ENCODE measurements at places on chromosomes 7 and 10.

DNA sequence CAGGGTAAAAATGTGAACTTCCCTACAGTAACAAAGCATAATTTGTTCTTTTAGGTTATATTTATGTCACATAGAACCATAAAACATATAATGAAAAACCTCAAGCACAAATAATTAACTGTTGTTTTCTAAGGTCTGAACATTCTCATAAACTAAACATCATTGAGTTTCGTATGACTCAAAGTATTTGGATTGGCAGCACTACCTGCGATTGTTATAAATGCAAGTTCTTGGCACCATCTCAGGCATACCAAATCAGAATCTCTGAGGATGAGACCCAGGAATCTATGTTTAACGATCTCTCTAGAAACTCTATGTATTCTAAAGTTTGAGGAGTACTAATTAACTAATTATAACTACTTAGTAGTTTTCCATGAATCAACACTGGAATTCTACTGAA lies 22.5 kb downstream of the ORC5 start:
- no peak for DNase-seq

DNA sequence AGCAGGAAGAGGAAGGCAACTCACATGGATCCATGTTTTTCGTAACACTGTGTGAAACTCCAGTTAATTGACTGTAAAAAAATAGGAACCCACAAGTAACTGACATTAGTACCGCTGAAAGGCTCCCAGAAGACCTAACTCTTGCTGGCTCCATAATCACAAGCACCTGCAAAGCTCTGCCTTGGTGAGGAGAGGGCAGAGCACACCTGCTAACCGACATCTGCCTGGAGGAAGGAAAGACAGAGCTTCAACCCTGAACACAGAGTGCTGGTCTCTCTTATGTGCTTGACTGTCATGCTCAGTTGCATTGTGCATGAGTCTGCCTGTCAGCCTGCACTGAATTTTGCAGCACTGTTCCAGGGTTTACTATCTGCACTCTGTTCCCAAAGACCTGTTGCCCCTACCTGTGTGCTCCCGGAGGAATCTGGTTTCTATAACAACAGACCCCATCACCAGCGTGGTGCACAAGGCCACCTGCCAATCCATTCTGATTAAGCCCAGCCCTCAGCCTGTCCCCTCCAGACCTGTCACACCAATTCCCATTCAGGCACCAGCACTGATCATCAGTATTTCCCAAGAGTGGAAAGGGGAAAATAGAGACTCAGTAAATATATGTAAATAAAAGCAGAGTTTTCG lies 63.1 kb upstream of the ANKRD1 start:
- no peak for DNase-seq

DNA sequence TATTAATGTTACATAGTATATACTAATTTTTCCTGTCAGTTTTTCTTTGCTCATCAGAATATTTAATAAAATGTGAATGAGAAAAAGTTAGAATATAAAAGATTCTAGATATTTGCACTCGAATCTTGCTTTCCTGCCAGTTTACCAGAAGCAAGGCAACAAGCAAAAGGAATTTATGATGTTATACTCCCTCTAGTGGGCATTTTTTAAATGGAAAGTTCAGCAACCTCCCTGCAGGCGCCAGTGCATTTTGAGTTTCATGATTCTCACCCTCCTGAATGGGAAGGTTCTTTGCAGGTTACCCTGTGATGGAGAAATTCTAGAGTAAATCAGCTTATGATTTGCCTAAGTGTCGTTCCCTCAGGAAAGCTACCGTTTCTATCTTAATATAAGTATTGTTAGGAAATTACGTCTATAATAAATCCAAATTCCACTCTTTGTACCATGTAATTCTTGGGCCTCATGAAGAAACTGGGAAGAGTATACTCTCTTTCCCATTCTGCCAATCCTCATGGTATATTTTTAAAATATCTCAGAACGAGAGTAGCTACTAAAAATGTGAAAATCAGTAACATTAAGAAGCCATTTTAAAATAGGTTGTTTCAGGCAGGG lies 350.0 kb downstream of the CRPPA start:
- DNase-seq: no peak

- DNase-seq: no peak
Measured at GRCh38 chr10:132129431-132129830, 57.3 kb upstream of the DPYSL4 start.

- no peak for DNase-seq
Measured at GRCh38 chr7:107742678-107743566, 1.0 kb upstream of the CBLL1 start.

DNA sequence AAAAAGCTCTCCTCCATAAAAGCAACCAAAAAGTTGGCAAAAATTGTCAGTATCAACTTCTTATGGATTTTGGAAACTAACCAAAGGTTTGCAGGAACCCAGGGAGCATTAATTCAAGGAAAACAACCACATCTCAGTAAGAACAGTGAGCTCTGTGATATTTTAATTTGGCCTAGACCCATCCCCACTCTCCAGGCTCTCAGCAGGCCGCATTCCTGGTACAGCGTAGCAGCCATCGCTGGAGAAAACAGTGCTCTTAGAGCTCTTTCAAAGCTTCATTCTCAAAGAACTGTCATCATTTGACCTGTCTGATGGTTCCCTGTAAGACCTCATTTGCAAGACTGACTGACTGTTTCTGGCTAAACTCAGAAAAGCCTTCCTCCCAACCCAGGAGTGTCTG lies 81.9 kb downstream of the NUDCD3 start:
- no peak for DNase-seq

GRCh38 chr10:101260764-101261481 lies 31.7 kb upstream of the LBX1 start:
- no peak for DNase-seq

- no peak for DNase-seq
Measured at GRCh38 chr10:81873932-81874816, 820 bp upstream of the NRG3 start.

GRCh38 chr10:79003183-79004100 lies 65.3 kb upstream of the ZMIZ1 start:
- no peak for DNase-seq

DNA sequence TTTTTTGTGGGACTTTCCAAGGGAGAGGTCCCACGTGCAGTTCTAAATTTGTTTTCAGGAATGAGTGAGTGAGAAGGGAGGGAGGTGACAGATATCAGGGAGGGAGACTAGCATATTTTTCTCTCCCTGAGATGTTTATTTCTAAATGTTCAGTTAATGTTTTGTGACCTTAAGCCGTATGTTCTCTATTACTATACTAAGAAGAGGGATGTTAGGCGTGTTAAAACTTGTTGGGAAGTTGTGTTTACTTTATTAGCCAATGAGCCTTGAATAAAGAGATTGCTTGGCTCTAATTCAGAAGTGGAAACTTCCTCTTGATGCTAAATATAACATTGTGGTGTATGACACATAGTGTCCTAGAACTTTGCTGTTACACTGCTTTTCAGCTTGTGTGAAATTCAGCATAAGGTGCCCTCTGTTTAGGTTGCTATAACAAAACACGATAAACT lies 37.3 kb downstream of the DNAH11 start:
- no peak for DNase-seq

GRCh38 chr7:18895456-18895855 lies 222.0 kb downstream of the TWIST1 start:
- no peak for DNase-seq

DNA sequence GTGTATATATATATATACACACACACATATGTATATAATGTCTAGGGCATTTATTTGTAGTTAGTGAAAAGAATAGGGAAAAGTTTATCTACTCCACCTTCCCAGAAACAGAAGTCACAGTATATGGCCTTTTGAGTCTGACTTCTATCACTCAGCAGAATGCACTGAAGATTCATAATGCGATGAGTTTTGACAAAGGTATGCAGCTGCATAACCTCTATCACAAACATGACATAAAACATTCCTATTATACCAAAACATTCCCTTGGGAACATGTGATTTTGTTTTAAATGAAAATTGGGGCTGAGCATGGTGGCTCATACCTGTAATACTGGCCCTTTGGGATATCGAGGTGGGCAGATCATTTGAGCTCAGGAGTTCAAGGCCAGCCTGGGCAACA lies 137.3 kb upstream of the EEPD1 start:
- DNase-seq: no peak

DNA sequence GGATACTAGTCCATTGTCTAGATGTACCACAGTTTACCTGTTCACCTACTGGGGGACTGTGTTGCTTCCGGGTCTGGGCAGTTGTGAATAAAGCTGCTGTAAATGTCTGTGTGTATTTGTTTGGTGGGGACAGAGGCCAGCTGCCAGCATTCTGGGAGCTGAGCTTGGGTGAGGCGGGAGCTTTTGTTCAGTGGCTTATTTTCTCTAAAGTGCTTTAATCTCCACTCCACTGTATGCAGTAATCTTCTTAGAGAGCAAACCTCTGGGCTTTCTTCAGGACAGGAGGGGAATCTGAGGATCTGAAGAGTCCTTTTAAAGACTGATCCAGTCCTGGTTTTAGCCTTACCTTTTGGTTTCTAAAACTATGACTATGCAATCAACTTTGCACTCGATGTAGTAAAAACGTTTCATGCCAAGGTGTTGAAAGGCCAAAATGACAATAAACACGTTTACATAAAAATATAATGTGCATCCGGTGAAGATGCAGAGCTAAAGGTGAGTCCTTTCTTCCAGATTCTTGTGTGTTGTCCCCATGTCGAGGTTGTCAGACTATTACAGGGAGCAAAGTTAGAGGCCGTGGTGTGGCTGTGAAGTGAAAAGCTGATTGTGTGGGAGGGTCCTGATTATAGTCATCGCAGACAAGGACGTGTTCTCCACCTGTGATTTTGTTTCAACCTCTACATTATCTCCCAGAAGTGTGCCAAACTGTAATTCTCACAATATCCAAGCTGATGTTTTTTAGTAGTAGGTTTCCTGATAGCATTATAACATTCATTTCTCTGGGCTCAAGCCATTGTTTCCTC lies 279.8 kb downstream of the CAMK1D start:
- DNase-seq: no peak

DNA sequence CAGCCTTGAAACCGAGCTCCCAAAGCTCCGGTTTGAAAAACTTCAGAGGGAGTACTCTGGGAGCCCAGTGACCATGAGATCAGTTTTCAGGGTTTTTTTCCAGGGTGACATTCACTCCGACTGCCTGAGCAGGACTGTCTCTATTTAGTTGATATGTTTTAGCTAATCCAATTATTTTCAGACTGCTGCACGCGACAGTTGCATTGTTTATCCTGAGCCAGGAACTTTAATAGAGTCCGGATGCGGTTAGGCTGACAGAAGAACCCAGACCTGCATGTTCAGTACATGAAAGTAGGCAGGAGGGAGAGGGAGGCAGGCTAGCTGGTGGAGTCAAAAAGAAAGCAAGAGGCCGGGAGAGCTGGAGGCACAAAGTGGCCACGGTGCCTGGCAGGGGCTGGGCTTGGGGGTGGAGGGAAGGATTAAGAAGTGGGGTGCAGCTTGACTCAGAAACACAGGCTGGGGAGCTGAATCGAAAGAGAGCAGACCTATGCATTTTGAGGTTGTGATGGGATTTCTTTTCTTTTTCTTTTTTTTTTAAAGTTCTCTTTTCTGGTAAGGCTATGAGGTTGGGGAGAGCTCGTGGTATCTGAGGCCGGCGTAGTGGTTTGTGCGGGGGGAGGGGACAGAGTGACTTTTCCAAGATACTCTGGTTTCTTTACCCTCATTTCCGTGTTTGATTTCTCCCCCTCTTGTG lies 5.7 kb downstream of the GATA3 start:
- no peak for DNase-seq

DNA sequence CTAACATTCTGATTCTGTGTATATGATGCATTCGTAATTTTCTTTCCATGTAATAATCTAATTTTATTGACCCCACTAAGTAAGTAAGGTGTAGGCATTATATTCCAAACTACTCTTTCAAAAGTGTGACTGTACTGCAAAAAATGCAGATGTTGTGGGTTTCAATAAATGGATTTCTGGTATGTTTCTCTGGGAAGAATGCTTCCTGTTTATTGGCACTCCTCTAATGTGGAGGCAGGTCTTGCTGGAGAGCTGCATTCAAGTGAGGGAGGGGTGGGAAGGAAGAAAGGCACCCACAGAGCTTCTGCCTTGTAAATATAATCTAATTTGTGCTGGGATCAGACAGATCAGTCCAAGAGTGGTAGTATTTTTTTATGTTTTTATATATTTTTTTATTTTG lies 23.9 kb downstream of the ST7 start:
- no peak for DNase-seq

- DNase-seq: no peak
Measured at GRCh38 chr10:9305018-9305655, 1250.6 kb downstream of the GATA3 start.

DNA sequence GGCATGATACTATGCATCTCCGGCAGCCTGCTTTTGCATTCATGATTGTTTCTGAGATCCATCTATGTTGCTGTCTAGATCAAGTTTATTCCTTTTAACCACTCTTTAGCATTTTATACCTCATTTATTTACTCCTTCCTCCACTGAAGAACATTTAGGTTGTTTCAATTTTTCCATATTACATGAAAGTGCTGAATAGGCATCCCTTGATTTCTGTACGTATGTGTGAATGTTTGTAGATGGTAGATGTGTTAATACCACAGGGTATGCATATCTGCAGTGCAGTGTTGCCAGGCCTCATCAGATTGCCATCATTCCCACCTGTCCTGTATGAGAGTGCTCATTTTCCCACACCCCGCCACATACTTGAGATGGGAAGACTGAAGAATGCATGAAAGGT lies 13.9 kb downstream of the ARPC1A start:
- no peak for DNase-seq

- DNase-seq: no peak
Measured at GRCh38 chr10:30028738-30029030, 30.7 kb downstream of the JCAD start.

GRCh38 chr7:27513885-27514284 lies 148.8 kb downstream of the HIBADH start:
- no peak for DNase-seq

DNA sequence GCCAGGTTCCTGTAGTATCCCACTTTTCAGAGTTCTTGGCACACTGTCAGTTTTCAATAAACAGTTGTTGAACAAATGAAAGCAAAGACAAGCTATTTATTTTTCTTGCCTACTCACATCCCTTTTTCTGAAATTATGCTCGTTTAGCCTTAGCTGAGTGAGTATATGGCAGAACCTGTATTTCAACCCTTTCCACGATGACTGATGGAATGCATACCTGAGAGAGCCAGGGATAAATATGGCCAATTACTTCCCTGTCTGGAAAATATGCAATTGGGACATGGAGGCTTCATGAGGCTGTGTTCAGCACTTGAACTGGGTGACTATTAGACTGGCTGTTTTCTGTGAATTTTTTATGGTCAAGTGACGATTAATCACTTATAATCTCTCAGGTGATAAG lies 144.5 kb upstream of the POT1 start:
- no peak for DNase-seq

- DNase-seq: no peak
Measured at GRCh38 chr7:49878089-49878488, 104.7 kb downstream of the VWC2 start.

GRCh38 chr7:104254696-104255095 lies 46.9 kb upstream of the ORC5 start:
- DNase-seq: no peak
